ENCODE measurements at places on chromosomes 11 and 22.
A peak's percentile ranks its signal among the peaks of the same experiment; 100 is the strongest.

- peak; percentile 30 for DNase-seq
These were observed 667 bp downstream of the ACCS start for GRCh38 chr11:44066732-44067141.

GRCh38 chr11:123206791-123207434 lies 11.9 kb upstream of the CLMP start:
- no peak for DNase-seq

DNA sequence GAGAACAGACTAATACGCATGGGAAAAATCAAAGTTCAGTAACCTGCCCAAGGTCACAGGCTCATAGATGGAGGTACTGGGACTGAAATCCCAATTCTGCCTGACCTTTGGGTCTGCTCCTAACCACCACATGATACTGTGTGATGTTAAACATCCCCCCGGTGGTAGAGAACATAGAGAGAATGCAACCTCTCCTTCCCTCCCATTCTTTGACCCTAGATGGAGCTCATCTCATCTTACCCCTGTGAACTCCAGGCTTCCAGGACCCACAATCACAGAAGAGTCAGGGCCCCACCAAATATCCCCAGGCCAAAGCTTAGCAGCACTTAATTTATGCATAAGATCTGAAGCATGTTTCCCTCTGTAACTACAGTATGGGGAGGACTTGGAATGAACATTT lies 198.5 kb downstream of the MYO18B start:
- DNase-seq: no peak

GRCh38 chr11:101929294-101929915 lies 13.1 kb upstream of the ANGPTL5 start:
- DNase-seq: no peak

DNA sequence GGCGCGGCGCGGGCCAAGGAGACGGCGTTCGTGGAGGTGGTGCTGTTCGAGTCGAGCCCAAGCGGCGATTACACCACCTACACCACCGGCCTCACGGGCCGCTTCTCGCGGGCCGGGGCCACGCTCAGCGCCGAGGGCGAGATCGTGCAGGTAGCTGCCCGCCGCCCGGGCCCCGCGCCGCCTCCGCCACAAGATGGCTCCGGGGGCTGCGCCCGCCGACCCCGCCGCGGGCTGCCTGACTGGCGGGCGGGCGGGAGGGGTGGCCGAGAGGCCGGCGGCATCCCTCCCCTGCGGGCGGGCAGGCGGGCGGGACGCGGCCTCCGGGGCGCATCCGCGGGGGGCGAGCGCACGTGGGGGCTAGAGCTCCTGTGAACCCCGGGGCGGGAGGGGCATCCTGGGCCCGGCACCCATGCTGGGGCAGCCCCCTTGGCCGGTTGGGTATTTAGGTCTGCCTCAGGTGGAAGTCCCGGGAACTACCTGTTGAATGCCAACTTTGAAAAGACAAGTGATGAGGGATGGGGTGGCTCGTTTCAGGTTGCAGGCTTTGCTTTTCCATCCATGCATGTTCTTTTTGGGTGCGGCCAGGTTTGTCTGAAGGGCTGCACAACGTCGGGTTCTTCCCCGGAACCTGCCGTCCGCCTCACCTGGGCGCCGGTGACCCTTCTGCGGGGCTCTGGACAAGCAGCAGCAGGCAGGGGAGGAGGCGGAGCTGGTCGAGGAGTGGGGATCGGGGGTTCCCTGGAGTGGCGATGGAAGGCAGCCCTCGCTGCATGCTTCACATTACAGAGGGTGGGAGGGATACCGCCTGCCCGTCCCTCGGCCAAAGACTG lies 760 bp downstream of the ZNRF3 start:
- no peak for DNase-seq

DNA sequence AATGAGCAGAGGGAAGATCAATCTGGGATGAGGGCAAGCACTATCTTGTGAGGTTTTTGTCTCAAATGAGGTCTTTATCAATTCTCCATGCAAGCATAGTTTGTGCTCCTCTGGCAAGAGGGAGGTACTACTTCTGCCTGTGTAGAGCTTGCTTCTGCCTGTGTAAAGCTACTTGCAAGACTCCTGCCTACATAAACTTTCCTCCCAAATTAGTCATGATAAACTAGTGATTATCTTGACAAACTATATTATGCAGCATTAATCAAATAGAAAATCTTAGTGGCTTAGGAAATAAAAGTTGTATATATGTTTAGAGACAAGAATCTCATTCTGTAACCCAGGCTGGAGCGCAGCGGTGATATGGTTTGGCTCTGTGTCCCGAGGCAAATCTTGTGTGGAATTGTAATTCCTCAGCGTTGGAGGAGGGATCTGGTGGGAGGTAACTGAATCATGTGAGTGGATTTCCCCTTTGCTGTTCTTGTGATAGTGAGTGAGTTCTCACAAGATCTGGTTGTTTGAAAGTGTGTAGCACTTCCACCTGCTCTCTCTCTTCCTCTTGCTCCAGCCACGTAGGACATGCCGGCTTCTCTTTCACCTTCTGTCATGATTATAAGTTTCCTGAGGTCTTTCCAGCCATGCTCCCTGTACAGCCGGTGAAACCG lies 8.0 kb upstream of the MMP10 start:
- no peak for DNase-seq

GRCh38 chr11:96103102-96103501 lies 179.2 kb upstream of the MTMR2 start:
- DNase-seq: no peak

- DNase-seq: no peak
These were observed 45.7 kb downstream of the FBLN1 start for GRCh38 chr22:45548247-45548840.

GRCh38 chr22:31241200-31241599 lies 29.1 kb downstream of the LIMK2 start:
- no peak for DNase-seq

DNA sequence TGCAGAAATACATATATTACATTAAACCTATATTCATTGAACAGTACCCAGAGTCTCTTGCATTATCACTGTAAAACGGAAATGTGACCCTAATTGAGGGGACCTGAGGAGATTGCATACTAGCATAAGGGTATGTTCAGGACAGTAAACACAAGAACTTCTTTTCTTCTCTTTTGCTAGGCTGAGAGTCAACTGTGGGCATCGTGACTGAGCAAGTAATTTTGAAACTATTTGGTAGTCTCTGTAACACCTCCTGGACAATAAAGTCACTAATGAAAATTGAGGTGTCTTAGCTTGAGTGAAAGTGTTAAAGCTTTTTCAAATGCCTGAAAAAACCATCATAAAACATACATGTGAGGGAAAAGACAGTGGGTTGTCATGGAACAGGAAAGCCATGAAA lies 90.9 kb downstream of the PDHX start:
- no peak for DNase-seq
